Stimulated activated CD4-positive, alpha-beta T cell treated with anti-CD3 and anti-CD28 coated beads, TNF-alpha, amount 100 ng/mL, for 24 hours (primary cell): ENCODE measurements at places on chromosomes 16 and 17.

- DNase-seq = no peak
Observed at GRCh38 chr17:35166526-35166925, 18.9 kb downstream of the UNC45B start.

DNA sequence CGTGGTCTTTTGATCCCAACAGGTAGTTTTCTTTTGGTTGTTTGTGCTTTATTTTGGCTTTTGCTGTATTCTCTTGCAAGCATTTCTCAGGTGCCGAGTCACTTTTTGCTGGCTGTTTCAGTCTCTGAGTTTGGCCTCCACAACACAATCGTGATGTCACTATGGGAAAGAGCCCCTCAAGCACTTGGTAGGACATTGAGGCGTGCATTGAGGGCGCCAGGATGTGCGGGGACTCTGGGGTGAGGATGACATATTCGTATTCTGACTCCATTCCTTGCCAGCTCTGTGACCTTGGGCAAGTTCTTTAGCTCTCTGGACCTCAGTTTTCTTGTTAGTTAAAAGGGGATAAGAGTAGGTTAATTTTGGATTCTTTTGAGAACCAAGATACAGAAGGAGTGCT lies 13.0 kb downstream of the KSR1 start:
- DNase-seq = no peak

- no peak for DNase-seq
Observed at GRCh38 chr17:2237521-2237921, 66.1 kb downstream of the SMG6 start.

- peak; percentile 28 for DNase-seq
Observed at GRCh38 chr17:79993390-79994227, 42.1 kb downstream of the TBC1D16 start.

DNA sequence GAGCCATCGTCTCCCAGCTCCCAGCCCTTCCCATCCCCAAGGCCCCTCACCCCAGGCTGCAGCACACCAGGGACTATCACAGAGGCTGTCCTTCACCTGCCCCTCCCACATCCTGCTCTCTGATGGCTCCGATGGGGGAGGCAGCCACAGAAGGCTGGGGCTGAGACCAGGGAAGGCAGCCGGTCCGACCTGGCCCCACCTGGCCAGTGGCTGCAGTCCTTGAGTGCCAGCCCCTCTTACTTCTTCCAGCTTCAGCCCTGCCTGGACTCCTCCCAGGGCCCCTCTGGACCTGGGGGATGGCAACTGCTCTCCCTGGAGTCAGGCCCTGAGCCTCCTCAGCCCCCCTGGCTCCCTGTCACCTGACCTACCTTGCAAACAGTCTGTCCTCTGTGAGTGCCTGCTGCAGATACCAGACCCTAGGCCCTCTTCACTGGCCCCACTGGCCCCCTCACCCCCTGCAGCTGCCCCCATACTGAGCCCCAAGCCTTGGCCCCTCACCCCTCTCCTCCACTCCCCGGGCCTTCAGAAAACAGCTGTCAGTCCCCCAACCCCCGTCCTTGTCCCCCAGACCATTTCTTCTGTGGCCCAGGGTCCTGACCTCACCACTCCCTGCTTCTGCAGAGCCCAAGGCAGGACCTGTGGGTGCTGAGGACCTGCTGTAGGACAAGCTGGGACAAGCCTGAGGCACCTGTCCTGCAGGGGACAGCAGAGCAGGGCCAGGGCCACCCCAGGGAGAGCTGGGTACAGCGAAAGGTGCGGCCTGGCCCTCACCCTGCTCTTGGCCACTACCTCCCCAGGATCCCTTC lies 12.6 kb upstream of the SRRM2 start:
- no peak for DNase-seq

GRCh38 chr16:55559933-55560516 lies 6.5 kb upstream of the CAPNS2 start:
- DNase-seq = no peak

GRCh38 chr17:45784741-45785479 lies 790 bp downstream of the CRHR1 start:
- DNase-seq = no peak

GRCh38 chr16:88649195-88649923 lies 1.5 kb downstream of the CYBA start:
- DNase-seq = no peak

DNA sequence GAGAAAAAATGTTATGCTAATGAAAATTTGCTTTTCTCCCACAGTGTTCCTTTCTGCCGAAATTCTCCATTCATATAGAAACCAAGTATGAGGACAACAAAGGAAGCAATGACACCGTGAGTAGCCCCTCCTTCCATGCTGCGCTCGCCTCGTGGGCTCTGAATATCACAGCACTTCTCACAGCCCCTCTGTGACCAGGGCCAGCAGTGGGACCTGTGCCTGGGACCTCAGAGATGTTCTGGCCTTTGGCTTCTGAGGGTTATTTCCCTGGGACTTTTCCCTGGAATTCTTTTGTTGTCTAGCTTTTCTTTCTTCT lies 139.6 kb upstream of the NOL11 start:
- DNase-seq = no peak

- DNase-seq = no peak
Observed at GRCh38 chr16:12099451-12100123, 123.1 kb downstream of the SNX29 start.

- no peak for DNase-seq
Observed at GRCh38 chr17:20202141-20202621, 193.0 kb downstream of the SPECC1 start.
